ENCODE measurements at places on chromosomes 1 and 21.

DNA sequence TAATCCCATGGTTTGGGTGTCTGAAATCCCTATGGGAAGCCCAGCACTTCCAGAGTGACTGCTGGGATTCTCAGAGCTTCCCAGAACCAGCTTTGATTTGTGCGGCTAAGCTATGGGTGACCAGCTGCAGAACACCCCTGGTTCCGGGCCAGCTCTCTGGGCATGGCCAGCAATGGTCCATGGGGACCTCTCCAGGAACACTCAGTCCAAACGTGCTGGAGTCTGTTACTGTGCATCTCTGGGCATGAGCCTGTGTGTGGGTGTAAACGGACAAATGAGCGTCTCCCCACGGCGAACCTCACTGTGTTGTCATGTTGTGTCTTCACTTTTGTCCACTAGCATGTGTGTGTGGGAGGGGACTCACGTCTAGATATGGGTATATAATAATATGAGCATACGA, 54.4 kb downstream of the MAB21L3 start:
- DNase-seq: no peak

DNA sequence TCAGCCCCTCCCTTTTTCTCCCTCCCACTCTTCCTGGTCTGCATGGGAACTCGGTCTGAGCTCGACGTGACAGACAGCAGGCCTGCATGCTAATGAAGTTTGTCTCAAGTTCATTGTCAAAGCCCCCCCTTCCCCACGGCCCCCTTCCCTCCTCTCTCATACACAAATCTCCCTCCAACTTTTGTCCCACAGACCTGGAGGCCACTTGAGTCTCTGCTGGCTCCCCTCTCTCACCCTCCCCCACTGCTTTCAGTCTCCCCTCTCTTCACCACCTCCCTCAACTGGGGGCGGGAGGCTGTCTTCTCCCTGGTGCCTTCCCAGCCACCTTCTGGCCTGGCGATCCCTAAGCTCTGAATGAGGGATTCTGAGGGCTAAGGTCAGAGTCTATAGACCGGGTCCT, 61.3 kb downstream of the RHBG start:
- DNase-seq: no peak

- DNase-seq: no peak
Measured at GRCh38 chr1:192639607-192640368, 3.8 kb downstream of the RGS13 start.

GRCh38 chr1:51754666-51755065, 123.9 kb downstream of the NRDC start:
- no peak for DNase-seq

Data from stimulated activated CD8-positive, alpha-beta memory T cell treated with anti-CD3 and anti-CD28 coated beads, Interleukin-4, amount 100 ng/mL, for 1 hour (primary cell).